ENCODE measurements at places on chromosomes 4 and X.

DNA sequence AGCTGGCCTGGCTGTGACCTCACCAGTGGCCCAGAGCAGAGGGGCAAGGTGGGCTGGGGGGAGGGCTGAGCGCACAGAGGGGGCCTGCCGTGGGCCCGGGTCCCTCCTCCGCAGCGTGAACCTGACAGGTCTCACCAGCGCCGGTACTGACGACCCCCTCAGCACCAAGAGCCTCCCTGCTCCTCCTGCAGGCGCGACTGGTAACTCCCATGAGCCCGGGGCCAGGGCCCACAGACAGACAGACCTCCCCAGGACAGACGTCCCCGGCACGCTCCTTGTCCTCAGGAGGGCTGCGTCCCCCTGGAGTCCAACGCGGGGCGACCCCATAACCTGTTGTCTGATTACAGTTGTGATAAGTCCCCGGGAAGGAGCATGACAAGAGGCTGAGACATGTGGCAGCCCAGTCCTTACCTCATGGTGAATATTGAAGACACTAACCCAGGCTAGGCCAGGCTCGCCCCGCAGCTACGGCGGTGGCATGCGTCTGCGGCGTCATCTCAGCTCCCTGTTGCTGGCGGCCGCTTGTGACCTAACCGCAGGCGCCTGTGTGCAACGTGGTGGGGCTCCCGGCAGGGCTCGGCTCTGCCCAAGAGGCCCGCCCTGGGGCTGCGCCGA is 8.5 kb downstream of the AKAP17A start:
- no peak for DNase-seq

DNA sequence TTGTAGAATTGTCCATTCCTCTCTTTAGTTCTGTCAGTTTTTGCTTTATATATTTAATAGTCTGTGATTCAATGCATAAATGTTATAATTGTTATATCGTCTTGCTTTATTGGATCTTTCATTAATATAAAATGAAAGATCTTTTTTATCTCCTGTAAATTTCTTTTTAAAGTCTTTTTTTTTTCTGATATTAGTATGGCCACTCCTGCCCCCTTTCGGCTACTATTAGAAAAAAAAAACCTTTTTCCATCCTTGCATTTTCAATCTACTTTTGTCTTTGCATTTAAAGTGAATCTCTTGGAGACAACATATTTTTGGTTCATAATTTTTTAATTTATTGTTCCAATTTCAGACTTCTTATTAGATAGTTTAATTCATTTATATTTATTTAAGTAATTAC is 677.4 kb upstream of the NDST4 start:
- DNase-seq = no peak

- no peak for DNase-seq
Observed at GRCh38 chr4:121344098-121344497, 36.7 kb downstream of the QRFPR start.

DNA sequence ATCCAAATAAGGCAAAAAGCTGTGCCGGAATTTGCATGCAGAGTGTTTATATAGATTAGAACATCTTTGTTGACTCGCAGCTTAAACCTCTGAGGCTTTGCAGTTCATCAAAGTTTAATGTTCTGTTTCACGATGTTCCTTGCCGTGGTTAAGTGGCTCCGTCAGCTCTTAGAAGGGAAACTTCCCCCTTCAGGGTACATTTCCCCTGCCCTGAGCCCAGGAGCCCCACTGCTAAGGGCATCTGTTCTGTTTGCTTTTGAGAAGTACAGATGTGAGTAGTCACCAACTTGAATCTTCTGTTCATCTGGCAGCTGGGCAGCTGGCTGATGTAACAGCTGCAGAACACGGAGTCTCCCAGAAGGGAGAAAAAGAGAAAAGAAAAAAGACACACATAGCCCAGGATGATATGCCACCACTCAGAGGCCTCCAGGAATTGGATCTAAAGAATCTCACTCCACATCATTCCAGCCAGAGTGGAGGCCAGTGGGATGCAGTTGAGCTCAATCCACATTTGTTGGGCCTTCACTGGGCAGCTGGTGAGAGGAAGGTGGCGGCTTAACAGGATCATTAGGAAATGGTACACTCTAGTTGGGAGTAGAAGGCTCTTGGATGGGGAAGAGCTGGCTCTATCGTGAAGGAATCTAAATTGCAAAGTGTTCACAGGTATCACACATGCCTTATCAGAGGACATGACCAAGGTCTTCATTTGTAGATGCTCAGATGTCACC is 178.7 kb upstream of the RBPJ start:
- DNase-seq = peak; percentile 28

DNA sequence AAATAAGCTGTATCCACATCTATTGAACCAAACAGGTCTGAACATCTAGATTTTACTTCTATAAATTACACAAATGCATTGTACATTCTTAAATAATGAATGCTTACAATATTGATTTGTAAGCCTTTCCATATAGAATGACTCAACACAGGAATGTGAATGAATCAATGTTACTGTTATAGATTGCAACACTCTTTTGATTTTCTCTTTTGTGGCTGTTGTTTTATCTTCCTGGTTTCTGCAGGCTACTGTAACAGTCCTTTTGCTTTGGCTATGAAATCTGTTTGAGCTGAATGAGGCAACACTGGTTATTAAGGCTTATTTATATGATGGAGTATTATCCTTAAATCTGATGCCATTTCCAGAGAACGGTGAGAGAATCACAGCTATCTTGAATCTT is 49.5 kb downstream of the GPR50 start:
- DNase-seq = no peak

DNA sequence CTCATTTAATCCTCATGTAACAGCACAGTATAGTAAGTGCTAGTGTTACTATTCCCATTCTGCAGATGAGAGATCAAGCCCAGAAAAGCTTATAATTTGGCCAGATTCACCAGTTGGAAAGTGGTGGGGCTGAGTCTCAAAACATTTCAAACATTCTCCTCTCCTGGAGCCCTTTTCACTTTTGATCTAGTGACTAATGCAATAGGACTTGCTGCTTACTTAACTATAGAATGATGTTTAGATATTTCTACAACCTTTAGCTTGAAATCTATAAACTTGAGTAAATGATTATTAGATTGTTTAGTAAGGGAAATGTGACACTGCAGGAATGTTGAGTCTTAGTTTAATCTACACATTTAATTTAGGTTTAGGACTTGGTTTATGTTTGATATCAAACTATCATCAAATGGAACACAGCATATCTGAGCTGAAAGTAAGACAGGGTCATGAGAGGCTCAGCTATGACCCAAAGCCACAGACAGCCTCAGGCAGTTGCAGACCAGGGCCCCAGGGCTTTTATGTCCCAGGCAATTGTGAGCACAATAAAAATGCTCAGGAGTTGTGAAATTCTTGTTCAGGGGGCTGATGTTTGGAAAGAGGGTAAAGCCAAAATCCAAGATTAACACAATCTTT is 199.5 kb upstream of the HS3ST1 start:
- DNase-seq = no peak

GRCh38 chr4:156790866-156791265 is 180.7 kb downstream of the PDGFC start:
- no peak for DNase-seq

DNA sequence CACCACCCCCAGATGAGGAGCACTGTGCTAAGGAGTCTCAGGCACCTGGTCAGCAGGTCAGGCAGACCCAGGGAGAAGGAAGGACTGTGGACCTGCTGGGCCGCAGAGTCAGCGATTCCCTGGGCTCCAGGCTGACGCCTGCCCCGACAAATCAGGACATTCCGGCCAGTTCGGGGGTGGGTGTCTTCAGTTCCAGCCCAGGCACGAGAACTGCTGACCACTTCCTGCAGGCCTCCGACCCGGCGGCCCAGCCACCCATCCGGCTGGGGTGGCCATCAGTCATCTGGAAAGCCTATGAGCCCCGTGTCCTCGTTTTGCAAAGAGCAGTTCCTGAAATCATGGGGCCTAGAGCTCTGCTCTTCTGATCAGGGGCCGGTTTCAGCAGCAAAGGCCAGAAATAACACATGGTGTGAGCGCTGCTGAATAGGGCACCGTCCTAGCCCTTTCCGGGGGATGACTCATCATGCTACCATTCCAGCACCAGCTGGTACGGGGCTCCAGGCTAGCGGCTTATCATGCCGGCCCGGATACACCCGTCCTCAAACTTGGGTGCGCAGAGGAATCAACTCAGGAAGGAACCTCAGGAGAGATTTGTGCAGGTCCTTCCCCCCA is 7.8 kb upstream of the SH3TC1 start:
- peak; percentile 78 for DNase-seq

- DNase-seq = no peak
Observed at GRCh38 chr4:48949086-48949485, 37.0 kb upstream of the CWH43 start.

DNA sequence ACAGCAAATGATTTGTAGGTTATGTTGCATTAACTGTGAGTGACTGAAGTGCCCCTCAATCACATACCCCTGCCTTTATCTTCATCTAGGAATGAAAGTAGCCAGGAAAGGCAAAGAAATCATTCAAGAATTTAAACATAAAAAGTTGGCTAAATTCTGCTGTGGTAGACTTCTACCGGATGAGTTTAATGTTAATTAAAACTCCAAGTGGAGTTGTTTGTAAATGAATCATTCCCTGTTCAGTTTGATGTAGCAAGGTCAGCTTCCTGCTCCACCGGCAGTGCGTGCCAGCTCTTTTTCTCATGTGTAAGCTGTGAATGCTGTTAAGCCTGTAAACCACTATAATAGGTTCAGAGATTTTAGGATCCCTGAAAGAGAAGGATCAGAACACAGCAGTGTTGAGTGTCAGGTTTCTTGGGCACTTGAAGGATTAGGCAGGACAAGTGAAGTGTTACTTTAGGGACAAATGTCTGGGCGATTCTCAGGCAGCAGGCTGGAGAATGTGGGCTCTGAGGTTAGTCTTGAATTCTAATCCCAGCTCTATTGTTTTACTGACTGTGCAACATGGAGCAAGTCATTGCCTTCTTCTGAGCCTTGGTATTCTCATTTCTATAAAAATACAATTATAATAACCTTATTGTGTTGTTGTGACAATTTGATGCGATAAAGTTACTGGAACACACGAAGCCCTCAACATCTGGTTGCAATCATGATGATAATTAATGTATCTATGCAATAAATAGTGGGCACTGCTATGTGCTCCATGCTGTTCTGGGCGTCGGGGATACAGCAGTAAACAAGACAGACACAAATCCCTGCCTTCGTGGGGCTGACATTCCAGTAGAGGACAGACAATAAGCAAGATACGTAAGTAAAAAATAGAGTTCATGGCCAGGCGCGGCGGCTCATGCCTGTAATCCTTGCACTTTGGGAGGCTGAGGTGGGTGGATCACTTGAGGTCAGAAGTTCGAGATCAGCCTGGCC is 112.0 kb downstream of the SHROOM3 start:
- peak; percentile 46 for DNase-seq

GRCh38 chrX:109841869-109842579 is 109.0 kb upstream of the ACSL4 start:
- DNase-seq = no peak

- DNase-seq = no peak
Observed at GRCh38 chr4:162732876-162733275, 433.8 kb downstream of the NAF1 start.

DNA sequence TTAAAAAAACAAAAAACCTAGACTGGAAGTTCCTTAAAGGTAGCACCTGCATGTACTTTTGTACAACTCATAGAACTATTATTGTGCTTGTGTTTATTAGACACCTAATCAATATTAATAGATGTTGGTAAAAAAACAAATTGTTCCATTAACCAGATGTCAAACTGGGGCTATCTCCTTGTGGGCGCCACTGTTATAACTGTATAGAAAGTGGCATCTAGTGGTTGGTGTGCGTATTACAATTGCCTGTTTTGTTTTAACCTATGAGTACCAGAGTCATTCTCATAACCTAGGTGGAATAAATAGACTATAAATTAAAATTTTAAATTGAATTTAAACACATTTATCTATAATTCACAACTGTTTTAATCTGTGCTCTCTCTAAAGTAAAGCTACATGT is 97.4 kb downstream of the COL4A5 start:
- DNase-seq = no peak

- no peak for DNase-seq
Observed at GRCh38 chrX:76183289-76184049, 10.6 kb downstream of the PBDC1 start.

GRCh38 chr4:27024805-27025204 is 164.2 kb downstream of the STIM2 start:
- DNase-seq = no peak

DNA sequence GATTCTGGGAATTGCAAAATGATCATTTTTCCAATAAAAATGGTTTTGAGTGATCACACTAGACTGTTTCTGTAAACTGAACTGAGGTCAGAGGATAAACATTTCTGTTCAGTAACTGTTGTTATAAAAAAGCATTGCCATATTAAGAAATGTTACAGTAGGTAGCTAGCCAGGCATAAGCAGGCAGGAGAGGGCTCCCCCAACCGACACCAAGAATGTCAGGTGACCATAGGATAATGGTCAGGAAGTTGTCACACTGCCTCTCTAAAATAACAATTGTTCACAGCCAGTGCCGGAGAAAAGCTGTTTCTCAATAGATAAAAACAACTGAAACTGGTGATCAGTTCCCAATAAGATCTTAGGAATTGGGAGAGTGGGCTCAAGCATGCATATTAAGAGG is 306.2 kb upstream of the SLIT2 start:
- DNase-seq = no peak

- no peak for DNase-seq
Observed at GRCh38 chr4:10942156-10942555, 257.6 kb upstream of the CLNK start.

DNA sequence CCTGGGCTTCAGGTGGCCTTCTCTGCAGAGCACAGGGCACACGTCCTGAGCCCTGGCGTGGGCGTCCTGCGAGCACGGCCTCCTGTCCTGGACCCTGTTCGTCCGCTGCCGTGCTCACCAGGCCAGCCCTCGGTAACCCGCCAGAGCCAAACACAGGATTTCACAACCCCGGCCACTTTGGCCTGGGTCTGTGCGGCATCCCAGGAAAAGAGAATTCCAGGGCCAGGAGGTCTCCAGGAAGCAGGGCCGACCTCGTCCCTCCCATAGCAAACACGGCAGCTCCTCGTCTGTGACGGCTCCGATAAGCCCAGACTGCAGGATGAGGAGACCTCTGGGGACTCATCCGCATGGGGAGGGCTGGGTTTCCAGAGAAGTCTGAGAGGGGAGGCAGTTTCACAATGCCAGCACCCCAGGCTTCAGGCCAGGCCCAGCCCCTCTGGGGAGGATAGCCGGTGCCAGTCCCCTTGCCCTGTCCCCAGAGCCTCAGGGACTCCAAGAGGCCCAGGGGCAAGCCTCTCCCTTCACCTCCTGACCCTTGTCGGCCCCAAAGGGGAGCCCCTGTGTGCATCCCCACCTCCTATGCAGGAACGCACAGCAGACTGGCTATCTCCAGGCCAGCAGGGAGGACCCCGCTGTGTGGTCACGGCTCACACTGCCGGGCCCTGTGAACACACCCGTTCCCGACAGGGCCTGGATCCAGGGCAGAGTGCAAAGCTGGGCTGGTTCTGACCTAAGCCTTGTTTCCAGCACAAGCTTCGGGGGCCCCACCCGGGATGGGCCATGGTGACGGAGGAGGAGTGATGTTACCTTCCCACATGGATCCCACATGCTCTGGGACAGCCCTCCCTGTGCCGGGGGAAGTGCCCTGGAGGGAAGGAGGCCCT is 22.3 kb upstream of the HTRA3 start:
- no peak for DNase-seq

- no peak for DNase-seq
Observed at GRCh38 chr4:94413085-94413840, 38.5 kb upstream of the PDLIM5 start.

GRCh38 chrX:118536687-118537461 is 41.3 kb downstream of the DOCK11 start:
- DNase-seq = no peak
